ENCODE measurements at places on chromosomes 13 and 19.

DNA sequence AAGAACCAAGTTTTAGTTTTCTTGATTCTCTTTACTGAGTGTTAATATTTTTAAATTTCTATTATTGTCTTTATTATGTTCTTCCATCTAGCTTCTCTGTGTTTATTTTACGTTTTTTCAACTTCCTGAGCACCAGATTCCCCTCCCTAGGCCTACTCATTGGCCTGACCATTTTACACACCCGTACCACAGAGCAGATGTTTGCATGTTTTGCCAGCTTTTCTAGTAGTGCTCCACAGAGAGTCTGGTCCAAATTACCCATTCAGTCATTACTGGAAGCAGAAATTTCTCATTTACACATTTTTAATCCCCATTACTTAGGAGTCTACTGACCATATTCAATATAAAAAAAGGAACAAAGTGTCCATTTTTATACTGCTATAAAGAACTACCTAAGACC, 66.9 kb downstream of the ING1 start:
- DNase-seq, result no peak

GRCh38 chr19:35249848-35250711, 1.3 kb downstream of the LSR start:
- DNase-seq, result no peak

GRCh38 chr19:5895890-5896289, 7.7 kb downstream of the NDUFA11 start:
- no peak for DNase-seq

DNA sequence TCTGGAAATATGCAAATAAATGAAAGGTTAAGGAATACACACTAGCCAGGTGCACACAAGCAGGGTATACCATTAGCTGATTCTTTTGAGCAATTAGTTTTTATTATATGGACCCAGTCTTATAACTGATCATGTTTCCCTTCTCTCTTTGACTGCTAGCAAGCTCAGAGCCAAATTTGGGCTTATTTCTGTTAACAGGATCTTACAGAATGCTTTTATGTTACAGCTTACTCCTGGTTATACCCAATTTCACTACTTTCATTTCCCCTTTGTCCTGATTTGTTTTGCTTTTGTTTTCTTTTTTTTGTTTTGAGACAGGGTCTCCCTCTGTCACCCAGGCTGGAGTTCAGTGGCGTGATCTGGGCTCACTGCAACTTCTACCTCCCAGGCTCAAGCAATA, 12.9 kb upstream of the TPT1 start:
- DNase-seq, result no peak

GRCh38 chr13:37413161-37413560, 185.4 kb downstream of the POSTN start:
- no peak for DNase-seq

GRCh38 chr13:75391432-75392100, 90.4 kb downstream of the TBC1D4 start:
- DNase-seq, result no peak

DNA sequence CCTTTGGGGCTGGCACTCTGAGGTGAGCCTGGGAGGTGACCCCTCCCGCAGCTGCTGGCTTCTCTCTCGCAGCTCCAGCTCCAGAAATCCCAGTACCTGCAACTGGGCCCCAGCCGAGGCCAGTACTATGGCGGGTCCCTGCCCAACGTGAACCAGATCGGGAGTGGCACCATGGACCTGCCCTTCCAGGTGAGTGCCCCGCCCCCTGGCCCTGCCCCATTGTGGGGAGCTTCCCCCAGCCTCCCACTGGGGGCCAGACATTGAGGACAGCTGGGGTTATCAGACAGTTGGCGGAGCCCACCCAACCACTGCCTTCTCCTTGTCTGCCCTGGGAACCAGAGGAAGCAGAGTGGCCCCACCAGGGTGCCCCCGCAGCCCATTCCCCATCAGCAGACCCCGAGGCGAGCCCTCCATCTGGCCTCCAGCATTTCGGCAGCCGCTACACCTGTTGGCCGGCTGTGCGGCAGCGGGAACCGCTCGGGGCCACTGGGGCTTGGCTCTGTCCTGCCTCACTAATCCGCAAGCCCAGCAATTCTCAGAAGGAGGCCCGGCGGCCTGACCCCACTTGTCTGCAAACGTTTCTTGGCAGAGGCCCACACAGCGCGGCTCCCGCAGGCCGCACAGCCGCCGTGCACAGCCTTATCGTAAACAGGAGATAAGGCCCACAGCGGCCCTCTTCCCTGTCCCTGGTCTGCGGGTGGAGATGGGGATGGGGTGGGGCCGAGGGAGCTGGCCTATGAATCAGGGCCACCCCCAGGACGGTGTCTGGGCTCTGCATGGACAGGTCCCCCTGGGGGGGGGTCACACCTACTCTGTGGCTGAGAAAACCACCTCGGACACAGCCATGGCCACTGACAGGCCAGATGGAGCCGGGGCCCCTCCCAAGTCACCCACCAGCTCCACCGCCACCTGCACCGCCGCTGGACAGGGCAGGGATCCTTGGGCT, 48.0 kb downstream of the COMP start:
- no peak for DNase-seq

- peak; percentile 71 for DNase-seq
Measured at GRCh38 chr13:39047560-39047959, 9.3 kb downstream of the NHLRC3 start.

DNA sequence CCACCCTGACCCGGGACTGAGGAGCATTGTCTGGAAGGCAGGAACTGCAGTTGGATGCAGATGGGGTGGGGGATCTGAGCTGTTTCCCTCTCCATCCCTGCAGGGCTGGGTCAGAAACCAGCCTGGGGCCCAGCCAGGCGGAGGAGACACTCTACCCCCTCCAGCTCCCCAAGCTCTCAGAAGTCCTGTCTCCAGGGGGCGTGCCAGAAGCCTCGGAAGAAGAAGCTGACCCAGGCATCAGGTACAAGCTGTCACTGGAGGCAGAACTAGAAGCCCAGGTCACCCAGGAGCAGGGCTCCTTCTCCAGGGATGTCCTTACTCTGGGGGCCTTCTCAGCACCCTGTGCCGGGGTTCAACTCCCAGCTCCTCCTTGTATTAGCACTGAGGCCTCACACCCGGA, 15.5 kb downstream of the SIX5 start:
- DNase-seq, result peak; percentile 90

GRCh38 chr13:50037788-50038187, 22.5 kb downstream of the KCNRG start:
- no peak for DNase-seq

- DNase-seq, result no peak
Measured at GRCh38 chr19:18214779-18215433, 11.1 kb upstream of the RAB3A start.

DNA sequence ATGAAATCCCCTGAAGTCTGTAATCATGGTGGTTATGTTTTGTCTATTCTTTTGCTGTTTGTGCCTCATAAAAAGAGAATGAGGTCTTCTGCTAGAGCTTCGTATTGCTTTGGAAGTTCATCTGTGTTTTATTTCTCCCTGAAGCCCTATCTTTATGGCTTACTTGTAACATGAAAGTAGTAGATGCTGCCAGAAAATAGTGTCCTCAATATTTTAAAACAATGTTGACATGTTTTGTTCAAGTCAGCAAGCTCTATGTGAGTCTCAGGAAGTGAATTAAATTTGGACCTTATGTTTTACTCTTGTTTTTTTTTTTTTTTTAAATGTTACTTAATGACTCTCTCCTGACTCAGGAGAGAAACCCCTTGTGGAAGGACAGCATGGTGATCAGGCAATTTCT, 130.5 kb downstream of the B3GLCT start:
- DNase-seq, result no peak

DNA sequence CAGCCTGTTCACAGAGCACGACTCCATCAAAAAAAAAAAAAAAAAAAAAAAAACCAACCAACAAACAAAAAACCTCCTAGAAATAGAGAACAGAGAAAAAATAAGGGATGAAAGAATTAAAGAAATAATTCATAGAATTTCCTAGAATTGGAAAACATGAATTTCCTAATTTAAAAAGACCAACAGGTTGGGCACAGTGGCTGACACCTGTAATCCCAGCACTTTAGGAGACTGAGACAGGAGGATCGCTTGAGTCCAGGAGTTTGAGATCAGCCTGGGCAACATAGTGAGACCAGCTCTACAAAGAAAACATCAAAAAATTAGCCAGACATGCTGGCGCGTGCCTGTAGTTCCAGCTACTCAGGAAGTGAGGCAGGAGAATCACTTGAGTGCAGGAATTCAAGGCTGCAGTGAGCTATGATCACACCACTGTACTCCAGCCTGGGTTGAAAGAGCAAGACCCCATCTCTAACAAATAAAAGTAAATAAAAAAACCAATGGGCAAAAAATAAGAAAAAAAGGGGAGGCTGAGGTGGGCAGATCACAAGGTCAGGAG, 6.5 kb downstream of the SPART start:
- DNase-seq, result no peak

DNA sequence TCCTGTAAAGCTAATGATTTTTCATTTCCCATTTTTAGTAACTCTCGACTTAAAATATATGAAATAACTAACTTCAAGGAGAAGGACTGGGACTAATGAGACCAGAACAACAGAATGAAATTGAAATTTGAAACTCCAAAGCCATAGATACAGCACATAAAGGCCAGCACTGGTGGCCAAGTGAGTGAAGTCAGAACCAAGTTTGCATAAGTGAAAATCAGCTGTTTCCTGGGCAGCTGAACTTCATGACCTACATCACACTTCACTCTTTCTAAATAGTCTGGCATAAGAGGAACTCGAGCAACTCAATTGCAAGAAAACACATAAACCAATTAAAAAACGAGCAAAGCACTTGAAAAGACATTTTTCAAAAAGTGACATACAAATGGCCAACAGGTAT, 84.5 kb downstream of the DCLK1 start:
- DNase-seq, result no peak

DNA sequence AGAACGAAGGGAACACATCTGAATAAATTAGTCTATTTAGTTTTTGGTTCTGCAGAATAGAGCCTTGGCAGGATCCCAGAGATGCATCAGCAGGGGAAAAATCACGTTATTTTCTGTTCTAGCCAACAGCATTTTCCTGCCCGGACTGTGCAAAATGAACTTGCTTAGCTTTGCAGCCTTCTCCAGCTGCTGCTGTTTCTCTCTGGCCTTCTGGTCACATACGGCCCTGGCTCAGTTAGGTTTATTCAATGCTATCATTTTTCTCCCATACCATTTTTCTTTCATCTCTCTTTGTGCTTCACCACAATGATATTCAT, 110.4 kb upstream of the KL start:
- no peak for DNase-seq

- no peak for DNase-seq
Measured at GRCh38 chr19:12667731-12668302, 1.2 kb downstream of the WDR83 start.

GRCh38 chr13:50668691-50669271, 174.7 kb downstream of the DLEU7 start:
- no peak for DNase-seq

GRCh38 chr19:47819858-47820257, 1.9 kb upstream of the CRX start:
- DNase-seq, result peak; percentile 86

- no peak for DNase-seq
Measured at GRCh38 chr13:35727881-35728280, 251.4 kb upstream of the MAB21L1 start.

GRCh38 chr13:99847318-99847750, 124.2 kb downstream of the ZIC5 start:
- no peak for DNase-seq

- no peak for DNase-seq
Measured at GRCh38 chr13:33227927-33228647, 57.5 kb downstream of the STARD13 start.

GRCh38 chr13:72541674-72542073, 185.8 kb downstream of the MZT1 start:
- no peak for DNase-seq

DNA sequence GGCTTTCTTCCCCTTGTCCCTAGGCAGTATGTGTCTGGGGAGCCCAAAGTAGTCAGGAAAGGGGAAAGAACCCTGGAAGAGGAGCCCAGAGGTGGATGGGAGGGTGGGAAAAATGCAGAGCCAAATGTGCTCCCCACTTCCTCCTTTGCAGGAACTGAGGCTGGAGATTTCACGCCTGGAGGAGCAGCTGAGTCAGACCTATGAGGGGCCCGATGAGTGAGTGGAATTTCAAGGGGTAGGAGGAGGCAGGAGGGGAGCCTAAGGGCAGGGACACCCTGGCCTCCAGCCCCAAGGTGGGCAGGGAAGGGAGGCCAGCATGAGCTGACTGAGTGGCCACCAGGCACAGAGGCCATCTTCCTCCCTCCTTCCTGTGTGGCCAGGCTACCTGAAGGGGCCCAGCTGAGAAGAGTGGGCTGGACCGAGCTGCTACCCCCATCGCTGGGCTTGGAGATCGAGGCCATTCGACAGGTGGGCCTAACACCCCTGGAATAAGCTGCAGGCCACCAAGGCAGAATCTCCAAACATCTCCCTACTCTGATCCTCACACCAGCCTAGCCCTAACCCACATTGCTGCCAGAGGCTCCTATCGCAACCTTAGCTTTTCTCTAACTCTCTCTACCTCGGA, 14.3 kb downstream of the PTH2 start:
- no peak for DNase-seq

- DNase-seq, result no peak
Measured at GRCh38 chr19:56973713-56974555, 133.4 kb upstream of the PEG3 start.

DNA sequence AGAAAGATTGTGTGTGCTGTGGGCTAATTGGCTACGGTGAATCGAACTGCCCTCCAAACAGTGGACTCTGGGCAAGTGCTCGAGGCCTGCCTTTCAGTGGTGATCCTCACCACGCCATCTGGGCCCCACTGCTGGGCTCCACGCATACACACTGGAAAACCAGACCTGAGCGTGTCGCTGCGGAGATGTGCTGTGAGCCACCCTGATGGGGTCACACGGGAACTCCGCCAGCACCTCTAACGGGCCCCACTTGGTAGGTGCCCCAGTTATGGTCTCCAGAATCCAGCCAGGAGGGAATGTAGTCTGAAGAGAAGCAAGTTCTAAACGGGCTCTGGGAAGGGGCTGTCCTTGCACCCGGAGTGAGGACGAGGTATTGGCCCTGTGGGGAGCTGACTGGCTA, 39.3 kb downstream of the C13orf46 start:
- DNase-seq, result peak; percentile 47

DNA sequence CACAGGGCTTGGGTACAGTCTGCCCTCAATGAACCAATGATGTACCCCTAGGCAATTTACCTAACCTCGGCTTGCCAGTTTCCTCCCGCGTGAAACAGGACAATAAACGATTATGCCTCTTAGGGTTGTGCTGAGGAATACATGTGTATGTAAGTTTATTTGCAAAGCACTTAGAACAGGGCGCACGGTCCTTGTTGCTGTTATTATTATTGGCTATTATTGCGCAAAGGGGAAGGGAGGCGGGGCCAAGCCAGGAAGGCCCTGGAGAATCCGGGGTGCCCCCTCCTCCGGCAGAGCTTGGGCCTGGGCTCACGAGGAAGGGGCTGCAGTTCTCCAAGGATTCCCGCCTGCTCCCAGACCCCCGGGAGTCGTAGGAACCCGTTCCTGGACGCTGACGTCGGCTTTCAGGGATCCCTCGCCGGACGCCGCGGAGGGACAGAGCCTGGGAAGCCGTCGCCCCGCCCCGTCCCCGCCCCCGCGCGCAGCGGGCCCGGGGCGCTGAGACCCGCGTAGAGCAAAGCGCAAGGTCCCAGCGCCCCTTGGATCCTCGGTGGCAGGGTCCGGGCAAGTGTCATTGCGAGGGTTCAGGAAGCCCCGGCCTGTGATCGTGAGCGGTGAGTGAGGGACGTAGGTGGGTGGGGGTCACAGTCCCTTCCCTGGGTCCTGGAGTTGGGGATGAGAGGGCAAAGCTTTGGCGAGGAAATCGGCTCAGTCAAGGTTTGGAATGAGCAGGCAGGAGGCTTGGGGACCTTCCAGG, at the start of gene TMEM91:
TMEM91 (plus strand) TSS at position 293 of the 757 bp plus-strand sequence. CDS start 1,777 bp downstream, outside the sequence.
- peak; percentile 93 for DNase-seq

- no peak for DNase-seq
Measured at GRCh38 chr19:54209811-54210494, 9.3 kb downstream of the RPS9 start.

- no peak for DNase-seq
Measured at GRCh38 chr19:44371815-44372480, 15.5 kb upstream of the ZNF112 start.

All from H7 (cell line).